ENCODE measurements at places on chromosomes 7 and 10. TPM values are rescaled to one million over a fixed set of nuclear protein-coding genes. Genes with fewer than 3 reads are reported as not detected.

DNA sequence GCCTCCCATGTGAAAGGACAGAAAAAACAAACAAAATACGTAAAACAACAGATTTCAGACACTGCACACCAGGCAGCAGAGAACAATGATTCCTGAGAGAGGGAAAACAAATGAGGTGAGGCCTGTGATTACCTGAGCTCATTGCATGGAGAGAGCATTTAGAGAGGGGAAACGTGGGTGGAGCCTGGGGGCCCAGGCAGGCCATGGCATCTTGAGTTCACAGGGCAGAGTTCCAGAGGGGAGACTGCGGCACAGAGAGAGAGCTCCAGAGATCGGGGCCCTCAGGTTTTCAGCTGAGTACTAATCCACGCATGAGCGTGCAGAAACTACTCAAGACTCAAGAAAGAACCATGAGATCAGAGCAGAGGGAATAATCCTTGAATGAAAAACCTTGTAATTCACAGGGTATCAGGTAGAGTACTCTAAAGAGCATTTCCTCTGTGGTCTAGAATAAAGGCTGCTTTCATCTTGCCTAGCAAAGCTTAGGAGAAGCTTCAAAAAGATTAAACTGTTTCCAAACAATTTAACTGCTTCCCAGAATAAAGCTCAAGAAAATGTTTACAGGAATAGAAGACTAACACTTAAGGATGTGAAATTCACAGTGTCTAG, 46.6 kb upstream of the ARHGAP12 start:
- no peak for DNase-seq

GRCh38 chr7:85644272-85644671, 457.4 kb upstream of the SEMA3D start:
- DNase-seq, result no peak

DNA sequence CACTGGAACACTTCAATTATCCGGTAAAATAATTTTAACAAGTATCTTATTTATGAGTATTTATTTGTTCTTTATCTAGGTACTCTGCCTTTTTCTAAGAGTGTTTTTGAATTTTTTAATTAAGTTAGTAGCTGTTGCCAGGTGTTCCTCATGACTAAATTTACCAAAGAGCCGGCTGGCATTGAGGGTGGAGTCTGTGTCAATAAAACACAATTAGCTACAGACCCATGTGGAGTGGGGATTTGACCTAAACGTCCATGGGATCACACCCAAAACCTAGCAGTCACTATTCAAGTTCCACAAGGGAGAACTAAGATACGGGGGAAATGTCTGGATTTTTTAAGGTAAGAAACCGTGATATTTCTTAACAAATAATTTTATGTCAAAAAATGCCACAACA, 9.8 kb downstream of the SLC16A12 start:
- no peak for DNase-seq

- no peak for DNase-seq
Observed at GRCh38 chr10:44297963-44298362, 86.9 kb downstream of the CXCL12 start.

GRCh38 chr10:27541796-27542729, 38.0 kb downstream of the RAB18 start:
- DNase-seq, result no peak

DNA sequence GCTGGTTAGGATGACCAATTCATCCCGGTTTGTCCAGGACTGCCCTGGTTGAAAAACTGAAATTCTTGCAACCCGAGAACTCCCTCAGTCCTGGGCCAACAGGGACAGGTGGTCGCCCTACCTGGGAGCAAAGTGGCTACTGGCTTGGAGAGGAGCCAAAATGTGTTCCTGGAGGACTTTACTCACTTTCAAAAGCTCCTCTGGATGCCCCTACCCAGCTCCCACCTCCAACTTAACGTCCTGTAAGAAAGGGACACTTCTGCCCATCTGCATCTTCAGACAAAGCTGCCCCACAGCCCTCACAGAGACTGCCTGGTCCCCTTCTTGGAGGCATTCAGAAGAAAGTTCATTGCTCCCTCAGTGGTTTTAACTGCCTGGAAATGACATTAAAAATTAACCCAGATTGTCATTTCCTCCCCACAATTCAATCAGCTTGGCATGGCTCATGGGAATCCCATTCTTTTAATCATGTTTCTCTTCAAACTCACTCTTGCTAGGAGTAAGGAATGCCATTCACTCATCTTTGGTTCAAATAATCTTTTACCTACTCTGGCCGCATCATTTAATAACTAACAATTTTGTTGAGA, 24.0 kb upstream of the HSPA12A start:
- no peak for DNase-seq

- DNase-seq, result no peak
Observed at GRCh38 chr7:82678259-82678658, 234.7 kb upstream of the CACNA2D1 start.

- DNase-seq, result no peak
Observed at GRCh38 chr7:101606498-101606923, 22.6 kb downstream of the MYL10 start.

- DNase-seq, result no peak
Observed at GRCh38 chr10:111275091-111275490, 198.3 kb downstream of the ADRA2A start.

DNA sequence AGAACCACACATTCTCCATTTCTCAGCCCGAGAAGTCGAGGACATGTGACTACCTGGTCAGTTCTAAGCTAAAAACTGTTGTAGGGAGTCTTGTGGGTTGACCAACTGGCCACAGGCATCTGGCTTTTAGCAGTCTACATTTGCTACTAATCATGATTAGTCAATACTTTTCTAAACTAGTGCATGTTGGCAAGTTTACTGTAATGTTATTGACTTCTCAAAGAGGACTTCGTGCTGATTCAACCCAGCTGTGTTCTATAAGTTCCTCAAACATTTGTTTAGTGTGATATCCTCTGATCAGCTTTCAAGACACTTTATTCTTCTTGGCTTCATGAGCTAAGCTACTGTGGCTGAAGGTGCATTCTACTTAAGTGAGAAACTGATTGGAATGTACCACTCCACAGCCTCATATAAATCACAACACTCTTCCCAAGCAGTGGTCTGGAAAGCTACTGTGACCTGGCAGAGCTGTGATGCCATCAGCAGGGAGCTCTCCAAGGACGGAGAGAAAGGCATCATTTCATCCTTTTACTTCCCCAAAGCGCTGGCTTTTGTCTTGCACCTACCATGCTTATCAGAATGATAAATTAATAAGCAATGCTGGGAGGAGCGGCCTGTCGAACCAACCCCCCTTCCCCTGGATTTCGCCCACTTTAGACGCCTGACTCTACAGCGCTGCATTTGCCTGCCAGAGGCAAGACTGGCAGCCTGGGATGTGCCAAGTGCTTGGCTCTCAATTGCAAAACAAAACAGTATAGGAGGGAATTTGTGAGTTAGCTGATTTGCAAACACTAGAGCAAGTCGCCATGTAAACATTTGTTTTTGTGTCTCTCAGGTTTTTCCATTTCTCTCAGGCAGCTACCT, 206.7 kb upstream of the PLXNA4 start:
- DNase-seq, result no peak

GRCh38 chr10:108005627-108006026, 841.1 kb upstream of the SORCS1 start:
- DNase-seq, result no peak

DNA sequence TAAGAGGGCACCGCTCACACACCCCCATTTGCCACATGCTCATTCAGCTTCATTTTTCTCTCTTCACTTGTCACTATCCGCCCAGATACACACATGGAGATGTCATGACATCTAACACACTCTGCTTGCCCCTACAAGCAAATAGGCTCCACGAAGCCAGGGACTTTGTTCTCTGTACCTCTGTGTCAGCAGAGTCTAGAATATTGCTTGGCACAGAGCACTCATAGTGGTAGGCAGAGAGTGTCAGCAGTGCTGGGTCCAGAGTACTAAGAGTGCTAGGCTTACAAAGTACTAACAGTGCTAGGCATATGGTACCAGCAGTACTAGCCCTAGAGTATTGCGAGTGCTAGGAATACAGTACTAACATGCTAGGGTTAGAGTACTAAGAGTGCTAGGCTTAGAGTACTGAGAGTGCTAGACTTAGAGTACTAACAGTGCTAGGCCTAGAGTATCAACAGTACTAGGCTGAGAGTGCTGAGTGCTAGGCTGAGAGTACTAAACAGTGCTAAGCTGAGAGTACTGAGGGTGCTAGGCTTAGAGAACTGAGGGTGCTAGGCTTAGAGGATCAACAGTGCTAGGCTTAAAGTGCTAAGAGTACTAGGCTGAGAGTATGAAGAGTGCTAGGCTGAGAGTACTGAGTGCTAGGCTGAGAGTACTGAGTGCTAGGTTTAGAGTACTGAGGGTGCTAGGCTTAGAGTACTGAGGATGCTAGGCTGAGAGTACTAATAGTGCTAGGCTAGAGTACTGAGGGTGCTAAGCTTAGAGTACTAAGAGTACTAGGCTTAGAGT, 166.1 kb downstream of the PRKAG2 start:
- no peak for DNase-seq

DNA sequence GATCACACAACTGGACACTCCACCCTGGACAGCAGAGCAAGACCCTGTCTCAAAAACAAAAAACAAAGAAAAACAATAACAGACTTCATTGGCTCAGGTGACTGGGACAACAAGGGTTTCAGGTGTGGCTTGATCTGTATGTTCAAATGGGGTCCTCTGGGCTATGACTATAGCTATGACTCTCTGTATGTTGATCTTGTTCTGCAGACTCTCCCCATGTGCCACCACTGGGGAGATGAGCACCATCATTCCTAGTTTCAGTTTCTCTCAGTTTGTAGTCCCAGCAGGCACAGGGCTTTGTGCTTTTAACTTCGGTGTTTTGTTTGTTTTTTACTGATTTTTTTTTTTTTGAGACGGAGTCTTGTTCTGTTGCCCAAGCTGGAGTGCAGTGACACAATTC, 53.8 kb downstream of the SUFU start:
- DNase-seq, result no peak

- no peak for DNase-seq
Observed at GRCh38 chr10:77944519-77944918, 18.0 kb upstream of the DLG5 start.

DNA sequence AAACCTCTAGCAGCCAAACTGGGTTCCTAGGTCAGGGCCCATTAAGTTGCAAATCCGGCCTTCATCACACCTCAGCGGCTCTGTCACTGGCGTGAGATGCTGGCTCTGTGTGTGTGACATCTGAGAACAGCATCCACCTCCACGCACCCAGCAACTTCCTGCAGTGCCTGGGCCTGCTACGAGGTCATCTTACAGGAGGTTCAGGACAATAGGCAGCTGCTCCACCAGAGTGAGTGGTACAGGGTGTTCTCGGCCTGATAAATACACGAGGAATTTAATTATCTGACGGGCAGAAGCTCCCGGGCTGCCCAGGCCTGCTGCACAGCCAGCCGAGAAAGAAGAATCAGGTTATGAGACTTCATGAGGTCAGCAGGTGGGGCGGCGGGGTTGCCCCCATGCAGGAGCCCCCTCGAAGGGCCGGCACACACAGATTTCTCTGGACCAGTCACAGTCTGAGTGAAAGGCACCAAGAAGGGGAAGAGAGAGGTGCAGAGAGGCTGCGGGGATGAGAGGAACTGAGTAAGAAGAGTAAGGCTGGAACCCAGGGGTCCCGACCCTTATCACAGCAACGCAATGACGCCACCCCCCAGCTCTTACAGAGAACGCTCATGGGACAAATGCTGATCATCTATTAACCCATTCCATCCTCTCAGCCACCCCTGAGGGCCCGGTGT, 49.3 kb downstream of the CALML3 start:
- no peak for DNase-seq

DNA sequence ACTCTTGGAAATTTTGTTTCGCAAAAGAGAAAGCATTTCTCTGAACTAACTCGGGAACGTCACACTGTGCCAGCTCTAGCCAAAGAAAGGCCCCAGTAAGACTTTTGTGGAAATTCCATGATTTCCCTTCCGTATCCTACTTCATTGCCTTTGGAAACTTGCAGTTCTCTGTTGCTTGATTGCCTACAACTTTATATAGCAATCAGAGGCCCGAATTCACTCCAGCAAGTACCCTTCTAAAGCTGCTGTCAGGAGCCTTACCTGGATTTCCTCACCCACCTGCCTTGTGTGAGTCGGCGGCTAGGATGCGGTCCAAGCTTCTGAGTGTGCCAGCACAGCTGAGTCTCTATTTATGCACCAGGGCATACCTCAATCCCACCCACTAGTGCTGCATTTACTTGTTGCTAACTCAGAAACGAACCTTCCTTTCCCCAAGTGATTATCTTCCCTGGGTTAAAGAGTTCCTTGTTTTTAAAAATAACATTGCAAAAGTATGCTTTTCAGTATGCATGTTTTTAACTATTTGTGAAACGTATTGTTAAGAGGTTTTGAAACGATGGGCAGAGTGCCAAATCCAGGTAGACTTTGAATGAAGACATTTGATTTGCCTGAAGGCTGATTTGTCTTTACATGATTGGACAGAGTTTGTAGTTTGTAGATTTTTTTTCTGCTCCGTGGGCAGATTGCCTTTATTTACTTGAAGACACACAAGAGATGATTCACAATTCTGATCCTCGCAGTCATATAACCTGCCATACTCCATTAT, at the start of gene AGR2:
TSS of gene AGR2 (minus strand) at position 326 of the 766 bp plus-strand sequence. CDS start 3,203 bp downstream, outside the sequence.
- no peak for DNase-seq

DNA sequence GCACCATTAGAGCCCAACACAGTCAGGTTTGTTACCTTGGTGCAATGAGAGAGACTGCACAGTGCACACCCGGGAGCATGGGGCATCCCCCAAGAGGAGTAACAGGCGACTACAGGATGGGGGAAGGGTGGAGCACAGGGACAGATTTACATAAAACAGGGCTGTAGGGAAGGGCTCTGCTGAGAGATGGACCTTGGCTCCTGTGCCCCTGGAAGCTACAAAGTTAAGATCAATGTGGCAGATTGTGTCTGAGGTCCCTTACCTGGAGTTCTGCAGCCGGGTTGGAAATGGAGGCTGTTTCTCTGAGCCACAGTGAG, 13.7 kb upstream of the SLC18A3 start:
- no peak for DNase-seq

DNA sequence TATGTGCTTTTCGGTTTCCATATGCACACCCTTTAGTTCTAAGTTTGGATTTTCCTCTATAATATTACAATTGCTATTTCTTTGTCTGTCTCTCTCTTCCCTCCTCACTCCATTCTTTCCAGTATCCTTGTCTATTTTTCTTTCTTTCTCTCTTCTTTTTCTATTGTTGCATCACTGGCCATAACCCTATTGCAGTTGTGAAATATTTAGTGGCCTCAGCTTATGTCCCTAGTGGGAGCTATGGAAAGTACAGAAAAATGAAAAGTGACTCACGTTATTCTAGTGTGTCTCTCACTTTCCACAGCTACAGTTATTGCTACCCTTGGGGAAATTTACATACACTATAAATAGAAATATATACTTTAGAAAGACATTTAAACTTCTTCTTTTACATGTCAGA, 59.1 kb downstream of the CNTNAP2 start:
- no peak for DNase-seq

- DNase-seq, result no peak
Observed at GRCh38 chr7:91940171-91940570, 491 bp upstream of the AKAP9 start.

TFR2 gene
- 0.25 TPM for total RNA-seq

OR2A12 gene
- not detected for total RNA-seq

SPDYE11 gene
- not detected for total RNA-seq

RNF32 gene
- not detected for total RNA-seq

PTPN20 gene
- 1.5 TPM for total RNA-seq

AKR1C2 gene
- total RNA-seq, result 104 TPM

PNLIPRP2 gene
- not detected for total RNA-seq

All from vagina (tissue), 2 donors.